Upper lobe of right lung (tissue), 1 donor: ENCODE measurements at places on chromosomes 7 and 10. TPM values are rescaled to one million over a fixed set of nuclear protein-coding genes. Genes with fewer than 3 reads are reported as not detected.
A peak's percentile ranks its signal among the peaks of the same experiment; 100 is the strongest.

Gene RPP38
- 15.3 TPM for total RNA-seq

Gene PNLIPRP2
- total RNA-seq: not detected

- H3K27me3 ChIP-seq: no peaks in the 10 kb centered on the region
- H3K36me3 ChIP-seq: peaks cover 1% of the 10 kb centered on the region
- peaks cover 57% of the 10 kb centered on the region for H3K4me1 ChIP-seq
- H3K27ac ChIP-seq: peak overlapping the region; percentile 92
- peak; percentile 95 for DNase-seq
- no peak overlapping the region for H3K4me3 ChIP-seq
Measured at GRCh38 chr10:93445097-93445960, 36.8 kb downstream of the MYOF start.

DNA sequence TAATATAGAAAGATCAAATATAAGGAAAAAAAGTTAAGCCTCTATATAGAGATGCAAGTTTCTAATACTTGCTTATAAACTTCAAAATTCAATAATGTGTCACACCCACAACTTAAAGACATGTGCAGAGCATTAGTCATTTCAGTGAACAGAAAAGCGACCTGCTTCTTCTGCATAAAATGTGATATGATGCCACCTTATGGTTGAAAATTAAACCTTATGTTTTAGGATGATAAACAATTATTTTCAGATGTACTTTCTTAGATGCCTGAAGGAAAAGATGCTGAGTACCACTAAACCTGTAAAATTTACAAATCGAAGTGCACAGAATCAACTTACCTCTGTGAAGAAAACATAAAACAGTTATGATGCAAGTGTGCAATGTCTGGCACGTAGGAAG lies 96.0 kb downstream of the MTERF1 start:
- no peaks in the 10 kb centered on the region for H3K27me3 ChIP-seq
- H3K36me3 ChIP-seq: no peaks in the 10 kb centered on the region
- H3K4me3 ChIP-seq: no peak overlapping the region
- H3K27ac ChIP-seq: no peak overlapping the region
- H3K4me1 ChIP-seq: no peaks in the 10 kb centered on the region

- H3K4me3 ChIP-seq: no peak overlapping the region
- no peak overlapping the region for H3K27ac ChIP-seq
- H3K36me3 ChIP-seq: no peaks in the 10 kb centered on the region
- H3K27me3 ChIP-seq: no peaks in the 10 kb centered on the region
Measured at GRCh38 chr7:37893359-37893758, 23.3 kb downstream of the SFRP4 start.

- H3K36me3 ChIP-seq: no peaks in the 10 kb centered on the region
- no peaks in the 10 kb centered on the region for H3K4me1 ChIP-seq
- no peak overlapping the region for H3K27ac ChIP-seq
- no peaks in the 10 kb centered on the region for H3K27me3 ChIP-seq
- no peak overlapping the region for H3K4me3 ChIP-seq
Measured at GRCh38 chr10:33547976-33548375, 213.5 kb upstream of the NRP1 start.

- H3K4me1 ChIP-seq: no peaks in the 10 kb centered on the region
- H3K27me3 ChIP-seq: no peaks in the 10 kb centered on the region
- no peaks in the 10 kb centered on the region for H3K36me3 ChIP-seq
- no peak for DNase-seq
- no peak overlapping the region for H3K27ac ChIP-seq
- no peak overlapping the region for H3K4me3 ChIP-seq
Measured at GRCh38 chr7:105448181-105448580, 59.5 kb upstream of the SRPK2 start.

GRCh38 chr10:87594864-87595263 lies 64.8 kb upstream of the PAPSS2 start:
- no peaks in the 10 kb centered on the region for H3K36me3 ChIP-seq
- DNase-seq: no peak
- peak overlapping the region; percentile 11 for H3K27ac ChIP-seq
- H3K27me3 ChIP-seq: no peaks in the 10 kb centered on the region
